ENCODE measurements at places on chromosomes 7 and 10.

- DNase-seq: no peak
Observed at GRCh38 chr7:94832051-94832450, 75.3 kb upstream of the PPP1R9A start.

DNA sequence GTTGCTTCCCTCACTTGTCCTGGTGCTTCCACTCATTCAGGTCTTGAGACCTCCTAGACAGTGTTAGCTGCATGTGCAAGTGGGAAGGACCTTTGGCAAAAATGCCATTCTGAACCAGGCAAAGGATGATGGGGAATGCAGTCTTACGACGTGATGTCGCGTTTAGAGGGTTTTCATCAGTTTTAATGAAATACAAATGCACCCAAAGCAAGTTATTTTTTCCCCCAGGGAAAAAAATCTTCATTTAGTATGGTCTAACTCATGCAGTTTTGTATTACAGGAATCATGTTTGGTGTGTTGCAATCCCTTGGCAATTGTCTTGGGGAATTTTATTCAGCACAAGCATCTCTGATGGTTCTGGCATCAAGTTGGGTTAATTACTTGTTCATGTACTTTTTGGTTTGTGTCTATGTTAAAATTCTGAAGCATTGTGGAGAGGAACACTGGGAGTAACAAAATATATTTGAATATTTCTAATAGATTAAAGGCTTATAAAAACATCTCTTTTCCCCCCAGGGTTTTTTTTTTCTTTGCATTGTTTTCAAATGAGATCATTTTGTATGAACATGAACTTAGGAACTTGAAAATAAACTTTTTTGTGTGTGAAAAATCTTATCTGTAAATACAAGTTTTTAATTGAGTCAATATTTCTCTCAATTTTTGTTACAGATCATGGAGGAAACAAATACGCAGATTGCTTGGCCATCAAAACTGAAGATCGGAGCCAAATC lies 188.9 kb downstream of the BICC1 start:
- no peak for DNase-seq

DNA sequence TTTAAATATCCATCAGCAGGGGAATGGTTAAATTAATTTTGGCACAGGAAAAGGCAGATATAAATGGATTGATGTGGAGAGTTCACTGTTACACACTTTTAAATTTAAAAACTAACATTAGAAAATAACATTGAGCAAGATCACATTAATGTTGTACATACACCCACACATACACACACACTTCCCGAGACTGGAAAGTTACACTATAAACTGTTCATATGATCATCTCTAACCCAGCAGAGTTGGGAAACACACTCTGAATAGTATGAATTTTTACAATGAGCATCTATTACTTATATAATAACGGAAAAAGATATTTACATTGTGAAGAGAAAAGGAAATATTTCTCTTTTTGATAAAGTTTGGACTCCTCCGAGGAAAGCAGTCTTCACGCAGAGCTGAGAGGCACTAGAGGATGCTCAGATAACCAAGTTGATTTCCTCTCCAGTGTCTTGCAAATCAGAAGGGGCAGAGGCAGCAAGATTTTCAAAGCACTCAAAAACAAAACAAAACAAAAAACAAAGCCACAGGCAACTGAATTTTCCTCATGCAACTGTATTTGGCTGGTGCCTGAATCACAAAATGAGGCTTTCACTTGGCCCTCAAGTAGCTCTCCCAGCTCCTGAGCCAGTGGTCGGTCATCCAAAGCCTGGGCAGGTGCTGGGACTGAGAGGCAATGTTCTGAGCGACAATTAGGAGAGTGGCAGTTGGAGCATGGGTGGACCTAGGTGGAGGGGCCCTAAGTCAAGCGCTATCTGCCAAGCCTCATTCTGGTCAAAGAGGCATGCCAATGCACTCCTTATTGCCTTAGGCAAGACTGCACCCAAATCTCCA lies 10.5 kb upstream of the GATAD1 start:
- DNase-seq: no peak

GRCh38 chr10:21953585-21954057 lies 49.9 kb downstream of the DNAJC1 start:
- DNase-seq: peak; percentile 34

- DNase-seq: no peak
Observed at GRCh38 chr7:68969571-68969970, 628.7 kb upstream of the AUTS2 start.

All from H7 (cell line).